GM12892 (cell line): ENCODE measurements at places on chromosomes 4 and X.

GRCh38 chr4:53059871-53060270 lies 197.8 kb downstream of the RASL11B start:
- no peak for DNase-seq

DNA sequence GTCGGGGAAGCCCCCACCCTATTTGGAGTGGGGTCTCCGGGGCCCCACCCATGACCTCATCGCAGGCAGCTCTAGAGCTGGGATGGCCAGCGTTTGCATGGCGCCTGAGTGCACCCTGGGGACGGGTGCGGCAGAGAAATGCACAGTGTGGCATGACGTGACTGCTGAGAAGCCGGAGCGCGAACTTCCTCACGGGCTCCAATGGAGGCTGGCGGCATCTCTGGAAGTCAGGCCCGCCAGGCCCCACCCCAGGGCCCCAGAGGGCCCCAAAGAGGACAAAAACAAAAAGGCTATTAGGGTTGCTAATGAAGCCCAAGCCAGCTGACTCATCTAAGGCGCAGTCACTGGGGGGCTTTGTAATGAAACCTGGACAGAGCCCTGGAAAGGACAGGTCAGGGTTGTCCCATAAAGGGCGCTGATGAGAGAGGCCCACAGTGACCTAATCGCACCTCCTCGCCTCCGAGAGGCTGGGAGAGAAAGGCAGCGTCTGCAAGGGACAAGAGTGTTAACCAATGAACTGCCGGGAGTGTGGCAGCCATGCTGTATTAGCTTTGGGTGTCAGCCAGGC lies 86.0 kb upstream of the C1QTNF7 start:
- DNase-seq, result no peak

GRCh38 chrX:46819136-46819535 lies 17.7 kb upstream of the RP2 start:
- DNase-seq, result no peak

- no peak for DNase-seq
These were observed 20.1 kb downstream of the ADRA2C start for GRCh38 chr4:3786196-3786869.

- DNase-seq, result no peak
These were observed 6.9 kb upstream of the PNMA6A start for GRCh38 chrX:153065389-153065788.

DNA sequence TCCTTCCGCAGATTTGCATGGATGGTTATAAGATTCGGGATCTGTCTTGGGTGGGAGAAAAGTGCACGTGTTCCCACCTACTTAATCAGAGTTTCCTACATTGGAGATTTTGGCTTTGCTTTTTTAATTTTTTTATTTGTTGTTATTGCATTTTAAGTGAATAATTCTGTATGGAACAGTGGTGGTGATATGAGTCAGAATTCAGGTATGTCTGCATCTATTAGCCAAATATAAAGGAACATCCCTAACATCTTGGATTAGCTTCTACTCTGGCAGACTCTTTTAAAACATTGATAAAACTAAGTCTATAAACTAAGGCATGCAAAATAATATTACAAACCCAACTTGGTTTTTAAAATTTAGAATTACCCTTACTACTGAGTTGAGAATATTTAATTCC lies 659.8 kb upstream of the EPHA5 start:
- no peak for DNase-seq

DNA sequence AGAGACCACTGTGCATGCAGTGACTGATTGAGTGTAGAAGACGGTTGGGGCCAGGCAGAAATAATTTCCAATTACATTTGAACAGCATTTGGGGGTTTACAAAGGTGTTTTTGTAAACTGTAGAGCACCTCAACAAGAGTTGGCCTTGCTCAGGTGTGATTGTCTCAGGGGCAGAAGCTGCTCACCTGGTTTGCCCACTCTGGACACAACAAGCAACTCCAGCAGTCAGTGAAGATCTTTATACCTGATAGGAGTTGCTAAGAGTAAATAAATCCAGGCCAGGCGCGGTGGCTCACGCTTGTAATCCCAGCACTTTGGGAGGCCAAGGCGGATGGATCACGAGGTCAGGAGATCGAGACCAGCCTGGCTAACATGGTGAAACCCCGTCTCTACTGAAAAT lies 221.3 kb downstream of the RAB28 start:
- no peak for DNase-seq

- DNase-seq, result peak; percentile 13
These were observed at the start of gene SGMS2 for GRCh38 chr4:107824350-107825071. Gene SGMS2 (plus strand): TSS chr4:107824932. CDS start chr4:107895554, 70,622 bp downstream.

GRCh38 chr4:40292313-40292759 lies 42.8 kb upstream of the CHRNA9 start:
- no peak for DNase-seq

DNA sequence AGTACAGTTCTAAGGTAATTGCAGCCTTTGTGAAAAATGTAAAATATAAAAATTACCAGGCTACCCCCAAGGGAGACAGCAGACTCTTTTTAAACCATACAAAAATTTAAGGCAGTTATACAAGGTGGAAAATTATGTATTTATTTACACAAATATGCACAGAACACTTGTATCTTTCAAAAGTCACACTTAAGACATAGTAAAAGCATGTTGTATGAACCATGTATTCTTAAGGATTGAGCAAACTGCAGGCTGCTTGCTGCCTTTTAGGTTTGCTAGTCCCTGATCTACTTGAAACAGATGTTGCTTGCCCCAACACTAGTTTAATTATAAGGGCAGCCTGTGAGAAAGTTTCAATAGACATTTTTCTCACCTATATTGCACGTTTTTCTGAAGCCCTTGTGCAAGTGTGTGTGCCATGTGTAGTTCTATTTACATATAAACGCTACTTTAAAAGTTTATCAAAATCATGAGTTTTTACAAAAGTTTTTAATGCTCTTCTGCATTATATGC lies 72.8 kb downstream of the PRSS12 start:
- DNase-seq, result no peak

GRCh38 chrX:151621422-151621821 lies 57.9 kb downstream of the PASD1 start:
- DNase-seq, result no peak

DNA sequence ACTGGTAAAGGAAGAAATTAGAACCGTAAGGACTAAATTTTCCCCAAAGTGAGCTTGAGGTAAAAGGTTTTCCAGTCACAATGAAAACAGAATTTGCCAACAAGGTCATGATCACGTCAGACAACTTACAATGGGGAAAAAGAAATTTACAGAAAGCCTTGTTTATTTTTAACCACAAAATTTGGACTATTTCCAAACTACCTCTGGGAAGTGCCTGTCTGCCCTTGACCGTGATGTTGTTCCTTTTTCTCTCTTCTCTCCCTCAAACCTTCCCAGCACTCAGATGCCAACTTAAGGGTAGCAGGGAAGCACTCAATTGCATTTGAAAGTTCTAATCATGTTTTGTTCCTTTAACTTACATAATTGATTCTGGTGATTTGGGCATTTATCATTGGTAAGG lies 32.5 kb downstream of the MEPE start:
- no peak for DNase-seq

GRCh38 chrX:19334945-19335626 lies 8.6 kb upstream of the PDHA1 start:
- DNase-seq, result peak; percentile 22

DNA sequence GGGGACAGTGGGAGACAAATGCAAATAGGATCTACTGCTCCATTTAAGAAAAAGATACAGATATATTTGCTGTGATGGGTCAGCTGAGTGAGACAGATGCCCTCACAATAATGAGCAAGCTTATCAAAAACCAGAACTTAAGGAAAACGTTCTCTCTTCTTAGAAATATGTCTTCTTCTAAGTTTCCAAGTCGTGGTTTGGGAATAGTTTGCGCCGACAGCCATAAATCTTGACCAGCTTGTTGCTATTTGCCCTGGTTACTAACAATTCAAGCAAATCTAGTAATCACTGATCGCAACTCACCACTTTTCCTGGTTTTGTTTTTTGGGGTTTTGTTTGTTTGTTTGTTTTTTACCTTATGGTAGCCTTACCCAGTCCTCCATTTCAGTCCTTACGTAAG lies 67.6 kb upstream of the GUCY1A1 start:
- DNase-seq, result no peak

DNA sequence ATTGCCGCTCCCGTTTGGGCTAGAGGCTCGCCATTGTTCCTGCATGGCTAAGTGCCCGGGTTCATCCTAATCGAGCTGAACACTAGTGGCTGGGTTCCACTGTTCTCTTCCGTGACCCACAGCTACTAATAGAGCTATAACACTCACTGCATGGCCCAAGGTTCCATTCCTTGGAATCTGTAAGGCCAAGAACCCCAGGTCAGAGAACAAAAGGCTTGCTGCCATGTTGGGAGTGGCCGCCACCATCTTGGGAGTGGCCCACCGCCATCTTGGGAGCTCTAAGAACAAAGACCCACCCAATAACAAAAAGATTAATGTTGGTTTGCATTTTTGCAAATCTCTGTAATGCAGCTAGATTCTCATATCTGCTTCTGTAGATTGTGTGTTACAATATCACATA lies 299.0 kb downstream of the DCHS2 start:
- no peak for DNase-seq

- no peak for DNase-seq
These were observed 17.9 kb downstream of the VEGFC start for GRCh38 chr4:176774852-176775251.

DNA sequence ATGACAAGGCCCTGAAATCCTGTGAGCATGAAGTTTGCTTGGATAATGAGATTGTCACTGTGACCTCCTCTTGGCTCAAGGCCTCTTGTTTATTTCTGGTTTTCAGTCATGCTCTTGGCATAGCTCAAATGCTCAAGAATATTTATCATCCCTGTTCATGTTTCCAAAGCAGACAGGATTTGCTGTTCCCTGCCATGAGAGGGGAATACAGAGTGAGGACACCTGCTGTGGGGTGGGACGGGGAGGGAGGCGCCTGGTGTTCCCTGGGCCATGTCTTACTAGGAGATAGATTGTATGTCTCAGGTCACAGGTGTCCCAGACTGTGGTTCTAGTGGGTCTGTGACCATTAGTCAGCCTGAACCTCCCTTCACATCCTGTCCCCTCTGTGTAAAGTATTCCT lies 34.9 kb upstream of the SH3RF1 start:
- DNase-seq, result no peak
